ENCODE measurements at places on chromosomes 12 and 14. TPM values are rescaled to one million over a fixed set of nuclear protein-coding genes. Genes with fewer than 3 reads are reported as not detected.

DNA sequence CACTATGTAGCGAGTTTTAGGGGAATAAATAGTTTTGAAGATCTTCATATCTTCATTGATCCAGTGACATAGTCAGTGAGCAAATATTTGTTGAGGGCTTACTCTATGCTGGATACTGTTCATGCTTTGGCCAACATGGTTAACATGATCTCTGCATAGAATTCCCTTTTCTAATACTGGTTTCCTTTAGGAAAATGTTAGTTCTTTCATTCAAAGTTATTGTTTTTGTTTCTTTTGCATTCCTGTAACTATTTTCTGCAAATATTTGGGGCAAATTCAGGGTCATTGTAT lies 226.5 kb downstream of the C12orf50 start:
- no peak for DNase-seq

DNA sequence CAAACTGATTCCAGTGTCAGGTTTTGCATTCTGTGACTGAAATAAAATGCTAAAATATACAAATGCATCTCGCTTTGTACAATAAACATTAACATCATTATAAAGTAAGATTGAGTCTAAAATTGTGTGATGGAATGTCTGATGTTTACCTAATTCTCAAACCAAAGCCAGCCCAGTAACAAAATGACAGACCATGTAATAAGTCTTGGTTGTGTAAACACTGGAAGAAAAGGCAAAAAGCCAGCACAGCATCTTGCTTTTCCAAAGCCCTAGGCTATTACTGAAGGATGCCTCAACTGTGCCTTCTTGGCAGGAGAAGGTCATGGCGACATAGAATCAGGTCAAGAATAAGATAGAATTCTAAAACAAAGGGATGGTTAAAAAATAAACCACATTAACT lies 169.6 kb downstream of the EGLN3 start:
- peak; percentile 52 for DNase-seq

DNA sequence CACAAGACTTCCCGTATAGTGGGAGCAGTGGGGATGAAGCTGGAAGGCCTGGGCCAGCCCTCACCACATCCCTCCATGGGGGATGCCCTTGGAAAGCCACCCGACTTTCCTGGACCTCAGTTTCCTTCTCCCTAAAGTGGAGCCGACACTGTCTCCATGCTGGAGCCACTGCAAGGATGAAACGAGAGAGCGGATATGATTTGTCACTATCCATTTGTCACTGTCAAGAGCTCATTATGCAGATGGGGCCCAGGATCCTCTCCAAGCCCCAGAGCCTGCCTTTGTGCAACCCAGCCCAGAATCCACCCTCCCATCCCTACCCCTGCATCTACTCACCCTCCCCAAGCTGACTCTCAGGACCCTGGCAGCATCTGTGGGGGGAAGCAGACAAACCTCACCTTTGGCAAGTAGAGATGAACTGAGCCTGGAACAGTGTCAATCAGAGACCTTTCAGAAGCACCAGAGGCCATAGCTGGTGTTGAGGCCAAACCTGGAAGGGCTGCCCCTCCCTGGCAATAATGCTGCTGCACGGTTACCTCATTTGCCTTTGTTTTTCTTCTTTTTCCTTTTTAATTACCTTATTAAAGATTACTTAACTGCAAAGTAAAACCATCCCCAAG lies 287.7 kb upstream of the RTL1 start:
- DNase-seq = no peak

GRCh38 chr14:106459971-106460730 lies 933.8 kb downstream of the TMEM121 start:
- peak; percentile 83 for DNase-seq

DNA sequence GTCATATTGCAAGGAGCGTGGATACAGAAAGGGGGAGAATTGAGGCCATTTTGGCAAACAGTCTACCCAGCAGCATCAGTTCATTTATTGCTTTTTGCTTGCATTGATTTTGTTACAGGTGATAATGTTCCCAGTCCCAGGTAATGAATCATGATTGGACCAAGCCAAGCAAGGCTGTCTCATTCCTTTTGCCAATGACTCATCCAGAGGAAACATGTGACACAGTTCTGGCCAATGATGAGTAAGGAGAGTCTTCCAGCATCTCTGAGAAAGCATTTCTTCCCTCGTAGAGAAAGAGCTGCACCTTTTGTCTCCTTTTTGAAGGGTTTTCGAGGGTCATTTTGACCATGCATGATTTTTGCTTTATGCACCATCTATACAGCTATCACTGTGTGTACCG lies 68.2 kb downstream of the SLC15A4 start:
- no peak for DNase-seq

DNA sequence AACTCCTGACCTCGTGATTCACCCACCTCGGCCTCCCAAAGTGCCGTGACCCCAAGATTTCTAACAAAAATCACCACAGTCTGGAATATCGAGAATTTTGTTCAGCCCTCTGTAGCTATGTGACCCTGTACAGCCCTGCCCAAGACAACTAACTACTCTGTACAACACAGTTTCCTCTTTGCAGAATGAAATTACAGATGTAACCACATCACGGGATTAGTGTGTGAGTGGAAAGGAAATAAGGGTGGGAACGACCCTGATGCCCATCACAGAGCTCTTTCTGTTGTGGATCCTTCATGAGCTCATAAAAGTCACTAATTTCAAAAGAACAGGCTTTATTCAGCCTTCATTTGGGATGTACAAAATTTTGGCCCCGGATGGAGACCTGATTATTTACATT lies 50.5 kb upstream of the KRR1 start:
- no peak for DNase-seq

DNA sequence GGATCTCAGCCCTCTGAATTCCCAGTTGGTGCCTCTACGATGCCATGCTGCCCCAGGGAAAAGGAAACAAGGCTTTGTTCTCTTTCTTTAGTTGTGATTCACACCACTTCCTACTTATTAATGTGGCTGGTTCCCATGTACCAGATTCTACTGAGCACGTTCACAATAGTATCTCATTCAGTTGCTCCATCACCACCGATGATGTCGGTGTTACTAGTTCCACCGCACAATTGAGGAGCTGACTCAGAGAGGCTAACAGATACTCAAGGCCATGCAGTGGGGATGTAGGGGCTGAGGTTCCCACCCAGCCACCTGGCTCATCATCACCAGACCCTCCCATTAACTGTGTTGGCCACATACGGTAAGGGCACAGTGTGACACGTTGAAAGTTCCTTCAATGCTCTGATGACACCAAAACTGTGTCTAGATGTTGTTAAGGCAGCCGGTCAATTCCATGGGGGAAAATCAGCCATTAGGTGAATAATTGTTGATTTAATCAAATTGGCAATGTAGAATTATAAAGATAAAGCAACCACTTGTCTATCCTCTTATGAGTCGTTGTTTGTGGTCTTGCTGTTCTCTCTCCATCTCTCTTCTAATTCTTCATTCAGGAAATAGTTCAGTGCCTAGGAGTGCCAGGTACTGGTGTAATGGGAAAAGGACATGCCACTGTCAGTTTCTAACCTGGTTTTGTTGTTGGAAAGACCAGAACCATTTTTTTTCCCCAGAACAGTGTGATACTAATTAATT lies 244.2 kb upstream of the CRY1 start:
- no peak for DNase-seq

DNA sequence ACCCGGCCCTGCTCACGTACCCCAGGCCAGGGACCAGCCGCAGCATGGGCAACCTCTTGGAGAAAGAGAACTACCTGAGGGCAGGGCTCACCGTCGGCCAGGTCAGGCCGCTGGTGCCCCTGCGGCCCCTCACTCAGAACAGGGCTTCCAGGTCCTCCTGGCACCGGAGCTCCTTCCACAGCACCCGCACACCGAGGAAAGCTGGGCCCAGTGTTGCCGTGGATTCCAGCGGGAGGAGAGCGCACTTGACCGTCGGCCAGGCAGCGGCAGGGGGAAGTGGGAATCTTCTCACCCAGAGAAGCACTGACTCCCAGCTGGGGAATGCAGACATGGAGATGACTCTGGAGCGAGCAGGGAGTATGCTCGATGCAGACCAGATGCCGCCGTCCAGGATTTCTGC lies 7.9 kb upstream of the VAMP1 start:
- DNase-seq = no peak

- no peak for DNase-seq
Observed at GRCh38 chr12:83659321-83659720, 972.6 kb downstream of the TMTC2 start.

GRCh38 chr12:54584128-54584527 lies 4.3 kb downstream of the PPP1R1A start:
- DNase-seq = no peak

- DNase-seq = no peak
Observed at GRCh38 chr12:65937161-65937641, 112.9 kb downstream of the HMGA2 start.

GRCh38 chr12:50271724-50272247 lies 11.5 kb downstream of the LIMA1 start:
- DNase-seq = no peak

- DNase-seq = no peak
Observed at GRCh38 chr12:115811045-115811444, 466.4 kb downstream of the MED13L start.

GRCh38 chr12:71400481-71400880 lies 39.1 kb upstream of the LGR5 start:
- DNase-seq = no peak

DNA sequence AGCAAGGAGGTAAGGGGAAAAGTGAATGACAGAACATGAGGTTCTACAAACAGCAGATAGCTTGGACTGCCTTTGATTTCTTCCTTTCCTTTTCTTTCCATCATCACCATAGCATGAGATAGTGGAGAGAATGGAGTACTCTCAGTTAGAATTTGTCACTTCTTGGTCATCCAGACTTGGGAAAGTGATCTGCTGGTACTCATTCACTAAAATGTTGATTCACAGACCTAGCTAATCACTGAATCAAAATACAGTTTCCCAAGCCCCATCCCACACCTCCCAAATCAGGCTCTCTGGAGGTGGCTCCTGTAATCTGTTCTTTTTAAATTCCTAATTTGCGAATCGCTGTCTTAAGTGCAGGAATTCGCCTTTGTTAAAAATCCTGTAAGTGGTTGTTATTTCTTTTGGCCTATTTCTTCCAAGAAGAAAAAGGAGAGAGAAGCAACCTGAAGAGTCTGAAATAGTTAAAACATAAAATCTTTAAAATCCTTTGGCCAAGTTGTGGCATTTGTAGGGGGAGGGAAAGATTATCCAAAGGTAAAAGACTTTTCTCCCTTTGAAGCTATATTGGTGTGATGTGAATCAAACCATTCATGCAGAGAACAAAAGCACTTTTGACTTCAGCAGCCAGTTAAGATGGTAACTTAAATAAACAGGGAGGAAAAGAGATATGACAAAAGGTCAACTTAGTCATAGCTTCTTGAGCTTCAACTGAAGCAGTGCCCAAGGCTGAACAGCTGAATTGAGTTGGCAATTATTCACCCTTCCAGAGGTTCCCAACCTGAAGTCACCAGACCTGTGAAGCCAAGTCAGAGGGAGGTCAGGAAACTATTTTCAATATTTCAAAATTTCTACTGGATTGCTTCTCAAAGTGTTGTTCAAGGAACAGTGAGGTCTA lies 255.1 kb upstream of the KRR1 start:
- DNase-seq = peak; percentile 29

GRCh38 chr12:11893998-11894397 lies 176.7 kb upstream of the BCL2L14 start:
- no peak for DNase-seq

DNA sequence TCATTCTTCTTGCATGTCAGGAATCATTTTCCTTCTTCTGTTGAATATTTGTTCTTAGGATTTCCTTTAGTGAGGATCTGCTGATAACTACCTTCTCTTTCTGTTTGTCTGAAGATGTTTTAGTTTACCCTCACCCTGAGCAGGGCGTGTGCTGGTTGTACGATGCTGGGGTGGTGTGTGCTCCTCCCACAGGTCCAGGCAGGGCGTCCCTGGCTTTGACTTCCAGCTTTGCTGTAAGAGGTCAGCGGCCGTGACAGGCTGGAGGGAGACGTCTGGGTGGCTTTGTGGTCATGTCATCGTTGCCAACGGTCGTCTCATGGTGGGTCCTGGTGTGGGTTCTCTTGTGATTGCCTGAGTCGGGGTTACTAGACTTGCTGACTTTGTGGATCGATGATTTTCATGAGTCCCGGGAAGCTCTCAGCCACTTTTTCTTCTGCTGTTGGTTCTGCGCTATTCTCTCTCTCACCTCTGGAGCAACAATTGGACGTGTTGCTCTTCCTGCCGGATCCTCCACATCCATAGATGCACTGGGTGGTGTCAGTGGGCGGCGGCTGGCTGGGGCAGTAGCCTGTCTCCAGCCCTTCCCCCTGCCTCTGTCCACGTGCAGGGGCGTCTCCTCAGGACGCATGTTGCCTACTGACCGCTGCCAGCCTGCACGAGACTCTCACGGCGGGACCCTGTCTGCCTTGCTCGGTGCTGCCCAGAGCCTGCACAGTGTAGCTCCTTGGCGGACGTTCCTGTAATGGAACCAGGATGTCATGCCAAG lies 8.4 kb downstream of the PACS2 start:
- no peak for DNase-seq

DNA sequence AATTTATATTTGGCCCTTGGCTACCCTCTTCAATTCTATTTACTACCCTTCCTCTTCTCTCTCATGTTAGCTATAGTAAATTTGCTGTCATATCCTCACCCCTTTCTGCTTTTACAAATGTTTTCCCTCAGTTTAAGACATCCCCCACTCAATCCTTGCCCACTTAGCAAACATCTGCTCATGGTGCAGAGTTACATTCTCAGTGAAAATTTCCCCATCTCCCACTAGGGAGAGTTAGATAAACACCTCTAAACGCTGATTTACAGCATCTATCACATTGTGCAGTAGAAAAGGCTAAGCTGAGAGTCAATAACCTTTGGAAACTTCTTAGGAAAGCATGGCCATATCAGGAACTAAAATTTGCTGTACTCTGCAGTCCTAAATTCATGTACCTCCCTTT lies 69.0 kb downstream of the DENND5B start:
- no peak for DNase-seq

DNA sequence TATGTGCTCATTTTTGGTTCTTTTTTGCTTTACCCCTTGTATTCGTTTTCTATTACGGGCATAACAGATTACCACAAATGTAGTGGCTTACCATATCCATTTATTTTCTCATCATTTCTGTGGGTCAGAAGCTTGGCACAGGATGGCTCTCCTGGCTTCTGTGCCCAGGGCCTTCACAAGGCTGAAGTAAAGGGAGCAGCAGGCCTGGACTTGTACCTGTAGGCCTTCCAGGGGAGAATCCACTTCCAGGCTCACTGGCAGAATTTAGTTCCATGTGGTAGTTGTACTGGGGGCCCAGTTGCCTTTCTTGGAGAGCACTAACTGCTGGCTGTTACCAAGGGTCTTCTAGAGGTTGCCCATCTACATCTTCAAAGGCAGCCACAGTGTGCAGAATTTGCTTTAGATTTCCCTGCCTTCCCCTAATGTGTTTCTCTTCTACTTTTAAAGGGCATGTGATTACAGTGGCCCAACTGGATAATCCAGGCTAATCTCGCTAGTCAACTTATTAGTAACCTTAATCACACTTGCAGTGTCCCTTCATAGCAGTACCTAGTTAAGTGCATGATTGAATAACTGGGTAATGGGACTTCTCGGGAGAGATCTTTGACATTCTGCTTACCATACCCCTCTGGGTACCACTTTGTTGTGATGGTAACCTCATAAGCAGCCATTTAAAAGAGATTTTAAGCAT lies 67.0 kb downstream of the CRADD start:
- DNase-seq = no peak

JAG2 gene
- 0.48 TPM for total RNA-seq

MAP3K9 gene
- 2.7 TPM for total RNA-seq

ACOT6 gene
- total RNA-seq = not detected

GPD1 gene
- total RNA-seq = 0.25 TPM

PTHLH gene
- total RNA-seq = 1.1 TPM

TAS2R7 gene
- not detected for total RNA-seq

PRR13 gene
- 110 TPM for total RNA-seq
